H1 (cell line): ENCODE measurements at places on chromosomes 1 and 21. TPM values are rescaled to one million over a fixed set of nuclear protein-coding genes. Genes with fewer than 3 reads are reported as not detected.

KCNJ9 gene
- total RNA-seq = 0.08 and 0.13 TPM in 2 replicates

MPZ gene
- total RNA-seq = 4.1 and 6.1 TPM in 2 replicates

DNA sequence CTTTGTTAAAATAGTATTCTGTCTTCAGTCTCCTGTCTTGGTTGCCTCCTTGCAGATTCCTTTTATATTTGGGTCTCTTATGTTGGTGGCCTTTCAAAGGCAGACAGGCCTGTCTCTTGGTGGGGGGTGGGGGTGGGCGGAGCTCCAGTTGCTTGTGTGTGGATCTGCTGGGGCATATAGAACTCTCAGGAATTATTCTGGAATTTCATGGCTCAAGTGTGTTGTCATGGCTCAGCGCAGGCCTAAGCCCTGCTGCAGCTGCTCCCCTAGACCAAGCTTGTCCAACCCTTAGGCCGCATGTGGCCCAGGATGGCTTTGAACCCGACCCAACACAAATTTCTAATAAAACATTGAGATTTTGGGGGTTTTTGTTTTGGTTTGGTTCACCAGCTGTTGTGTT lies 8.0 kb downstream of the C1orf35 start:
- DNase-seq = no peak

BSND gene
- total RNA-seq = 0.40 and 0.43 TPM in 2 replicates

NBPF6 gene
- total RNA-seq = not detected in 2 replicates

CFHR1 gene
- total RNA-seq = not detected in 2 replicates

GRCh38 chr1:1082239-1082775 lies 8.2 kb upstream of the RNF223 start:
- DNase-seq = no peak

OR6N1 gene
- total RNA-seq = not detected in 2 replicates

DNA sequence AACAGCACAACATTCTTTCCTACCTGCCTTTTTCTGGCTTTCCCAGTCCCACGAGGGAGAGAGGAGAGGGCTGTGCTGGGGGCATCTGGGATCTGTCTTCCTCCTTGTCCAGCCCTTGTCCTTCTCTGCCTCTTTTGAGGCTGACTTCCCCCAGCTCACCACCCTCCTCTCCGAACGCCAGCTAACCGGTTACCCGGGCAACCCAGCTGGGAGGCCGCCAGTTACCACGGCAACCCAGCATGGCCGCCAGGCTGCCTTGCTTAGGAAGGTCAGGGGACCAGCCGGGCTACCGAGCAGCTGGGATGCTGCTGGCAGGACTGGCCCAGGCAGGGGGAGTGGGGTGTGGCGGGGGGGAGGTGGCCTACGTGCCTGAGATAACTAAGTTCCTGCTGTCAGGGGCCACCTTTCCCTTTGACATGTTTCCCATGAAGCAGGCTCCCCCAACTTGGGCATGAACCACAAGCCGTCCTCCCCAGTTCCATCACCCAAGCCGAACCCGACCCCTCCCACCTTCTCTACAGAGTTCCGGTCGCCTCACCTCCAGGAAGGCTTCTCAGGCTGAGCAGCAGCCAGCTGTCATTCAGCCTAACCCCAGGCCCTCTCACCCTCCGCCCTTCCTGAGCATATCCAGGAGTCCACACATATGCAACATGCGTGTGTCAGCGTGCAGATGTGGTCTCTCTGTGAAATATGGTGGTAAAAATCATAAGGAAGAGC lies 8.7 kb downstream of the PLEKHA6 start:
- no peak for DNase-seq
